ENCODE measurements at places on chromosomes 5 and 9.

- peak; percentile 84 for DNase-seq
Observed at GRCh38 chr9:114487607-114488300, 17.5 kb downstream of the WHRN start.

GRCh38 chr5:6527749-6528455 lies 79.2 kb downstream of the UBE2QL1 start:
- DNase-seq = no peak

DNA sequence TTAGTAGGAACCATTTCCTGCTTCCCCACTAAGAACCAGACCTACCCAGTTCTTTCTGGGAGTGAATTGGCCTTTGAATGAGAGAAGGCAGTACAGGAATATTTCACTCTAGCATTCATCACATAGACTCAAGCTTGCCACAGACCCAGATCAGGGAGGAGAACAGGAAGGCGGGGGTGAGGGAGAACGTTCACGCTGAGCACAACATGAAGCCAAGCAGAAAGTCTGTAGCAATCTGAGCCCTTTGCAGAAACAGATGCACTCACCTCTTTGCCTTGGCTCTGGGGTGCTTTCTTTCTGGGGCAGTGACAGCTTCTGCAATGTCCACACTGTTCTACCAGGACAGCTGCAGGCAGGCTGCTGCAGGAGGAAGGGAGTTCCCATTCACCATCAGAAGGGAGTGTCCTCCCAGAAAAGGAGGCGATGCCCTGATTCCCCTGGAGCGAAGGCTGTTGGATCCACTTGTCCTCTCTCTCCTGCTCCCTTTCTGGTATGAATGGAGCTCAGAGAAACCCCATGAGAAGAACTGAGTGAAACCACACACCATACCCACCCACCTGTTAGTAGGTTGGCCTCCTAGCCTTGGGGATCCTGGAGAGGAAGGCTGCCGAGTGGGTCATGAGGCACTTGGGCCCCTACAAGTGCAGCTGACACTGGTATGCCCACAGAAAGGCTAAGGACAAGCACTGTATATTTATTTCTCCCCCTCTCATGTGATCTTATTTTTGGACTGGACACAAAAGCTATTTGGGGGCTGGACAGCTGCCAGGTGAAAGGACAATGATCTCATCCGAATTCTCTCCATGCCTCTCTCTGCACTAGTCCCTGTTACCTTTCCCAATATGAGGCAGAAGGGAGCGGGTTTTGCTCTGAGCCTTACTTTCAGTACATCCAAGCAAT lies 11.7 kb upstream of the FGF1 start:
- DNase-seq = no peak

DNA sequence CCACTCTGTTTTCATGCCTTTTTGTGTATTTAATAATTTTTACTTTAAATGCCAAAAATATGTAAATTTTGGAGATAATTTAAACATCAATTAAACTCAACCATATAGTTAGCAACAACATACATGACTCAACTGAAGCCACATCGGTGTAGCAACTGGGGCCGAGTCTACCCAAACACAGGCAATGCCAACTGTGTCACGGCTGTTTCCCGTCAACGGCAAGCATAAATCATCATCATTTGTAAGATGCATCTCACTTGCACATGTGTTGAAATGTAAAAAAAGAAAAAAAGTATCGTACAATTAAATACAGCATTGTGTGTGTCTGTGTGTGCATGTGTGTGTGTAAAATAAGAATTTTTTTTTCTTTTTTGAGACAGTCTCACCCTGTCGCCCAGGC lies 160.1 kb upstream of the TAS2R1 start:
- DNase-seq = no peak

DNA sequence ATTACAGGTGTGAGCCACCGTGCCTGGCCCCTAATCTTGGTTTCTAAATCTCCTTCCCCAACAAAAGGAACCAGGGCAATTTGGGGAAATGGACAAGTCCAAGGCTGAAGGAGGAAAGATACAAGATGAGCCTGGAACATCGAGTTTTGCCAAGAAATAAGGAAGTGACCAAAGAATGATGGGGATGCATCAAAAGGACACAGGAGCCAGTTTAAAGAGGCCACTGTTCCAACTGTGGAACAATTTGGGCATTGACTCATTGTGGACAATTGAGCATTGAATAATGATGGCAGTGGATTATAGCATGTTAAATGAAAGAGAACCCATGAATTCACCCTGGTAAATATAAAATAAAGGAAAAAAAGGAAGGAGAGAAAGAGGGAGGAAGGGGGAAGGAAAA lies 47.5 kb downstream of the DUSP1 start:
- DNase-seq = peak; percentile 72

- no peak for DNase-seq
Observed at GRCh38 chr9:121105531-121105930, 30.8 kb downstream of the CNTRL start.

GRCh38 chr9:107480386-107480789 lies 9.2 kb downstream of the KLF4 start:
- DNase-seq = no peak

DNA sequence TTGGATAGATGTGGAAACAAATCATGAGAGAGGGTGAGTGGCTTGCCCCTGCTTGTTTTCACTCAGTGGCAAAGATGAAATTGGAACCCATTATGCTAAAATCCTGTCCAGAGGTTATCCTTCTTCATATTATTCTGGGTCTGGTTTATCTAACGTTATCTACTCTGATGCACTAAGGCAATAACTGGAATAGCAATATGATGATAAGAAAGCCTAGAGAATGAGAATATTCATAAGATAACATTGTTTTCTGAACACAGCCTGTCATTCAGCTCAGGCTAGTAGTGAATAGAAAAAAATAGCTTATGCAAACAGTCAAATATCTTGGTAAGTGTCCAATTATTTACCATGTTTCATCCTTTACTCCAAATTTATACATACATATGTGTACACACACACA lies 132.0 kb upstream of the C6 start:
- DNase-seq = peak; percentile 19

GRCh38 chr9:135929656-135930445 lies 22.5 kb upstream of the CAMSAP1 start:
- no peak for DNase-seq

- no peak for DNase-seq
Observed at GRCh38 chr5:179170606-179171005, 110.4 kb downstream of the ZNF354C start.

DNA sequence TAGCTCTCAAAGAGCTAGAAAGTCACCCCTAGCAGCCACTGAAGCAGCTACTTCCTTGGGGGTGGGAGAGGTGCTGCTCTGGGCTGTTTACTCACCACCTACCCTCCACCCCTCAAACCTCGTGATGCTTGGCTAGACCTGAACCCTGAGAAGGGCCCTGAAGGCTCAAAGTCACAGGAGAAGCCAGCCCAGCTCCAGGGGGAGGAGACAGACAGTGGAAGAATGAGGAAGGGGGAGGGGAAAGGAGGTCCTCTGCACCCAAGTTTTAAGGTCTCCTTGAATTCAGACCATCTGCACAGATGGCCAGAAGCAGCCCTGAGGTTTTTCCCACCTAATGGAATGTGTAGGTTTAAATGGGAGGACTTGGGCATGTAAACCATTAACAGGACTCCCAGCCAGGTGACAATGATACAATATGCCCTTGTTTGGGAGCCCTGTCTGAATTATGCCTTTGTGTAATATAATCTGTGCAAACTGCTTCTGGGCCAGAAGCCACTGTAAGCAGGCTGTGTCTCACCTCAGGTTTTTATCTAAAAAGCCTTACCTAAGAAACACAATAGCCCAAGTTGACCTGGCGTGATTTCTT lies 180.5 kb downstream of the PIK3R1 start:
- no peak for DNase-seq

- DNase-seq = no peak
Observed at GRCh38 chr9:27358007-27358406, 61.1 kb upstream of the EQTN start.

- DNase-seq = no peak
Observed at GRCh38 chr5:120808606-120809005, 344.5 kb downstream of the PRR16 start.

- DNase-seq = peak; percentile 2
Observed at GRCh38 chr5:75567710-75568109, 43.5 kb upstream of the ANKDD1B start.

DNA sequence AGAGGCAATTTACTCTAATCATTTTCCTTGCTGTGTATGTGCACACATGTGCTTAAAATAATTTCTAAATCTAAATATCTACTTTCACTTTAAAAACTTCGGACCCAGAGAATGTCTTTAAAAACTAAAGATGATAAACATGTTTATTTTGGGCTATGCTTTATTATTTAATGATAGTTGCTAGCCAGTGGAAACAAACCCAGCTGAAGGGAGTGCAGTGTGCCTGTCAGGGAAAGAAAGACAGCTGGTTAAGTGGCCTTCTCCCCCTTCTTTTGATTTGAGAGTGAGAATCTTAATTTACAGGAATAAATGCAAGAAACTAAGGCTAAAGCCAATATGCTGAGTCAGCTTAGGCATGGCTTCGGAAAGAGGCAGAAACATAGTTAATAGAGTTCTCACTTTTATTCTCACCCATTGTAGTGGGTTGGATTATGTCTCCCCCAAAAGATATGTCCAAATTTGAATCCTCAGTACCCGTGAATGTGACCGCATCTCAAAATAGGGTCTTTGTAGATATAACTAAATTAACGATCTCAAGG lies 111.4 kb downstream of the DCP2 start:
- no peak for DNase-seq

- no peak for DNase-seq
Observed at GRCh38 chr9:108756746-108757490, 98.9 kb downstream of the ACTL7B start.

DNA sequence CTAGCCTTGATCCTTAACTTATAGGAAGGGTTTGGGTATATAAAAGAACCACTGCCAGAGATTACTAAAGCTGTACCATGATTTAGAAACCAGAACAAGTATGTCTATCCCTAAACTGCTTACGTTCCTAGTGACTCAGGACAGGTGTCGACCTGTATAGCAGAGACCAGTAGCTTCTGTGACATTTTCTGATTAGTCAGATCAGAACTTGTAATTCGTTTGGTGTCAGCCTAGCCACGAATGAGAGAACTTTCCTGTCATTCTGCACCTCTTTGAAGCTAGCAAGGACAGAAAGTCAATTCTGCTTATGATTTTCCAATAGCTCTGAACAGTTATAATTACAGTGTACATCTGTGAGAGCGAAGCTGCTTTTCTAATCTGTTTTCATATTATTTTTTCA lies 39.5 kb downstream of the PRKACG start:
- no peak for DNase-seq

DNA sequence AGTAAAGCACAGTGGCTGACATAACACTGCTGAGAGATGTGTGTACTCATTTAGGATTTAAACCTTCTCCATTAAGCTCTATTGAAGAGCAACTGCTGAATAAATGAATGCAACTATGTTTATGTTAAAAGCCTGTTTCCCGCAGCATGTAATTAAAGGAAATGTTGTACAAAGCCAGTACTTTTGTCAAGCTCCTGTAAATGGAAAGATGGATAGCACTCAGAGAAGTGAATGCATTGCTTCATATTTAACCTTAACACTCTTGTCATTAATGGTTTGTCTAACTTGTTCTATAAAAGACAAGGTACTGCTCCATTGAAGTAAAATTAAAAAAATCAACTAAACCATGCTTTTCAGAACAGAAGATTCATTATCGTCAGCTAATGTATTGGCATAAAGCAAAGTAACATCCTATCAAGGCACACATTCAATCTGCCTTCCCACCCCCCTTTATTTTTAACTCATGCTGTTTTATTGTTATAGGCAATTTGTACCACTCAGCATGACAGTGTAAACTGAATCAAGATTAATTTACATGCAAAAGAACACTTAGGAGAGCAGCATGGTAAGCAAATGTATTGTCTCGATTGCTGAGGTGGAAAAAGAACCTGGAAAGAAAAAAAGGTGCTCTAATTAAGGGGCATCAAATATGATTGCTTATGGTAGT lies 240.9 kb upstream of the TBCA start:
- no peak for DNase-seq

DNA sequence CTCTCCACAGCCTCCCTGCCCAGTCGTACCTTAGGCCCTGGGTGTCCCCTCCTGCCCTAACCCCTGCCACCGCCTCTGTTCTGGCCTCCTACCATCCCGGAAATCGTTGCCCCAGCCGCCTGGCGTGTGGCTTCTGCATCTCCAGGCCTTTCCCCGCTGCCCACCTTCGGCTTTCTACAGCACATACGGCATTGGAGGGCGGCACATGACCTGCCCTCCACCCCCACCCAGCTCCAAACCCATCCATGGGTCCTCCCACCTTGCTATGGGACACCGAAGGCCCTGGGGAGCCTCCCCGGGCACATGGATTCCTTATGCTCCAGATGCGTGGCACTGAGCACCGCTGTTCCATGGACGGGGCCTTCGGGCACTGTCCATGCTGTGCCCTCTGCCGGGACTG lies 32.0 kb downstream of the FGF18 start:
- no peak for DNase-seq

DNA sequence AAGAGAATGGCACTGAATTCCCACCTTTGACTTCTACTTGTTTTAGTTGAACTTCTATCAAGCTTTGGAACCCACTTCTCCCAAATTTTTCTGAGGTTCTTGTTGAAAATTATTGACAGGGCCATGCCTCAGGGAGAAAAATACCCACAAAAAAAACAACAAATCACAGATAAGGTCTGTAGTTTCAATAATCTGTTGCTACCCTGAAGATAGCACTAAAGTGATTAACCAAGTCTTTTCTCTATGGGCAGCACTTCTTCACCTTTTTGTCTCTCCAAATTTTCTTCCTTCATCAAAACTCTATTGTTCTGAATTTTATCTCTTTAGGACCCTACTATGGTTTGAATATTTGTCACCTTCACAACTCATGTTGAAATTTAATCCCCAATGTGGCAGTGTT lies 154.3 kb upstream of the FGF10 start:
- DNase-seq = no peak

GRCh38 chr5:160262151-160263074 lies 33.1 kb downstream of the FABP6 start:
- DNase-seq = no peak

DNA sequence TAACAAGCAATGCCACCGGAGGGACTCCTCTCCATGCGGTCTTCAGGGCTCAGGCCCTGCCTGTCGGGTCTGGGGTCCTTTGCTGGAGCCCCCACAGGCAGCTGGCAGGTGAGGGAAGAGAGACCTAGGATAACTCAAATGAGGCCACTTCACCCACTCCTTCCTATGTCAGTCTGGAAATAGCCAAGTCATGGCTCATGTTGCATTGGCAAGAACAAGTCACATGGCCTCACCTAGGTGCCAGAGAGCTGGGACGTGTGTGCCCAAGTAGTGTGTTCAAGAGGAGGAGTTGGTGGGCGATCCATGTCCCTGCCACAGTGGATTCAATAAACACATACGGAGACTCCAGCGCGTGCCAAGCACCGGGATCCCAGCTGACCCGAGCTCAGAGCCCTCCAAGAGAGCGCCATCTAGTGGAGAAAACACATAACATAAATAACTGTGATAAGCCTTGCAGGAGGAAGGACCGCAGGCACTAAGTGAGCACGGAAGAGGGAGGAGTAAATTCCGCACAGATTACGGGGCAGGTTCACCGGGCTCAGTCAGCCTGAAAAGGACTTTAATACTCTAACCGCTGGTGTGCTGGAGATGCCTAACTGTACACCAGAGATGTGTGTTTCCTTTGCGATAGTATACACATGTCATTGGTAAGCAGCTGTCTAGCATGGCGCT lies 580.8 kb downstream of the CCDC171 start:
- DNase-seq = peak; percentile 58
